ENCODE measurements at places on chromosomes 2 and 18.

DNA sequence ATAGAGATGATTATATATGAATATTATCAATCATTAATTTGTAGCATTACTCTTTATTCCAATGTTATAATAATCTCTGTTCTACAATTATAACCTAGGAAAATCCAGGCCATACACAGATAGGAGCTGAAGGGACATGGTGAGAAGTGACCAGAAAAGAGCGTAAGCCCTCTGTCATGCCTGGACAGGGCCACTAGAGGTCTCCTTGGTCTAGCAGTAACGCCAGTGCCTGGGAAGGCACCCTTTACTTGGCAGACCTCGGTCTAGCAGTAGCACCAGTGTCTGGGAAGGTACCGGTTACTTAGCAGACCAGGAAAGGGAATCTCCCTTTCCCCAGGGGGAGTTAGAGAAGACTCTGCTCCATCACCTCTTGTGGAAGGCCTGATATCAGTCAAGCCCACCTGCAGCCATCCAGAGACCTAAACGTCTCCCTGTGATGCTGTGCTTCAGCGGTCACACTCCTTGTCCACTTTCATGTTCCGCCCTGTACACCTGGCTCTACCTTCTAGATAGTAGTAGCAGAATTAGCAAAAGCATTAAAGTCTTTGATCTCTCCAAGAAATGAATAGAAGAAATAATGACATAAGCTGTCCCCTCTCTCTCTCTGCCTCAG is 447.5 kb upstream of the FSIP2 start:
- no peak for DNase-seq

- no peak for DNase-seq
Measured at GRCh38 chr2:59288771-59289170, 1047.6 kb upstream of the FANCL start.

GRCh38 chr18:35485852-35486251 is 11.9 kb downstream of the INO80C start:
- DNase-seq = no peak

DNA sequence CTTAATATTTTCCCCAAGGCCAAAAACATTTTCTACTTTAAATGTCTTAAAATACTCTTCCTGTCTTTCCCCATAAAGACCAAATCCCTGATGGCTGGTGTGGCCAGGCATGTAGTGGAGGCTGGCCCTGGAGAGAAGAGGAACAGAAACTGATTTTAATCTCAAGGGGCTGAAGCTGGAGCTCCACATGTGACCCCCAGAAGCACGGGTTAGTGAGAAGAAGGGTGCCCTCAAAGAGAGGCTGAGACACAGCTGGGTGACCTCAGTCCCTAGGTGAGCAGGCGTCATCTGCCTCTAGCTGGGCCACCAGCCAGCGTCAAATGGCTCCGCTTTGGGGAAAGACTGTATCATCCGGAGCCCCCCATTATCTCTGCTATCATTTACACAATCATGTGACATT is 19.3 kb upstream of the TMEM18 start:
- no peak for DNase-seq

DNA sequence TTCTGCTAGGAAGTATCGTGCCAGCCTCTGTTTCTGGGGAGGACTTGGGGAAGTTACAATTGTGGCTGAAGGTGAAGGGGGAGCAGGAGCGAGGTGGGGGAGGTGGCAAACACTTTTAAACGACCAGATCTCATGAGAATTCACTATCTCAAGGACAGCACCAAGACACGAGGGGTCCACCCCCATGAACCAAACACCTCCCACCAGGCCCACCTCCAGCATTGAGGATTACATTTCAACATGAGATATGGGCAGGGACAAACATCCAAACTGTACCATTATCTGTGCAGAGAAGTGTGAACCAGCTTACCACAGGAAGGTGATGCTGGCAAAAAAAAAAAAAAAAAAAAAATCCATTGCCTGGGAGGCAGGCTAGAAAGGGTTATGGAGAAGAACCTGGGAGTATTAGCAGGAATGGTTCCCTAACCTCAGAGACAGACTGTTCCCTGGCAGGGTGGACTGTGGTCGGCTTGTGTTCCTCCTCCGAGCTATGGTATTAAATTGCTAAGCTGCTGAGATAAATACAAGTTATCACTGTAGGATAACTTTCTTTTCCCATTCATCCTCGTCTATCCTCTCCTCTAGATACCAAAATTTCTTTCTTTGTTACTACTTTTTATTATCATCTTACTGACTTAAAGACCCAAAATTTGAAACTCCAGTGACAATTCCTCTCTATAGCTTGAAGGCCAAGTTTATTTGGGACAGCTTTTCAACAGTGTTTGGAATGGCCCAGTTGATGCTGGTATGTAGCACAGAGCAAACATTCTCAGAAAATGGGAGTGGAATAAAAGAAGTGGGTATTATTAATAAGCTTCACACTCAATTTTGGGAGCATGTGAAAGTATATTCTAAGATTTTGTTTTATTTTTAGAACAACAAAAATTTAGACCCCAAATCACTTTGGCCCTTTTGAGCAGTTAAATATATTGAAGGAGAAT is 73.7 kb upstream of the MAP3K20 start:
- DNase-seq = no peak

DNA sequence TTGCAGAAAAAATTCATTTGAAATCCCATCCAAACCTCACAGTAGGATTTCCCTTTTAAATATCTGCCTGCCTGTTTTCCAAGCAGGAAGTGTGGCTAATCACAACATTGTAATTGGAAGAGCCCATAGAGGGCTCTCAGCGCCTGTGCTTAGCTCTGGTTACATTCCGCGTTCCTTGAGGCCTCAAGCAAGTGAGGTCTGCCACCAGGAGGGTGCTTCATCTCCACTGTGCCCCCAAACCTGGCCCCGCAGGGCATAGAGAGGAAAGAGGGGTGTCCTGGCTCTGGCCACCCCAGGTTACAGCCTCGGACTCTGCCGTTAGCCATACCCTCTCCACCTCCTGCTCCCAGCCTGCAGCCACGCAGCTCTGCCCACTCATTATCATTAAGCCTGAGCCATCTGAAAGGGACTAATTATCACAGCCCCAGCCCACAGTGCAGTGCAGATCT is 214.8 kb downstream of the SP3 start:
- no peak for DNase-seq

- no peak for DNase-seq
Measured at GRCh38 chr2:128448331-128449225, 129.9 kb upstream of the HS6ST1 start.
